ENCODE measurements at places on chromosomes 3 and 15.

DNA sequence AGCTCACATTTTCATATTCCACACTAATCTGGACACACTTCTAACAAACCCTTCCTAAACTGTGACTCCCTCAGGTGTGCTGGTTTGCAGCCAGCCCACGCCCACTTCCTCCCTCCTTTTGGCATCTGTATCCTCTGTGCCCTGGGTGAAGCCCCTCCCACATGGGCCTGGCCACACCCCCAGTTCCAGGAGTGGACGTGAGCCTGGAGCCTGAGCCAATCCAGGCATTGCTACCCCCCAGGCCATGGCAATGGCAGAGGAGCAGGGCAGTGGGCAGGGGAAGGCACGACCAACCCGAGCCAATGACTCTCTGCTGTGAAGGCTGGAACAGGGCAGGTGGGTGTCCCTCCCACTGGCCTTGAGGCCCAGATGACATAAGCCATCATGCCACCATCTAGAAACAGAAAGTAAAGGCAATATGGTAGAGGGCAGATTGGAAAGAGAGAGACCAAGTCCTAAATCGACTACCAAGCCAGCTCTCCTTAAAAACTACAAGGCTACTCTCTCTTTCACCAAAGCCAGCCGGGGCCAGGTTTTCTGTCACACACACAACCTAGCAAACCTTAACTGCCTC, 18.6 kb downstream of the FAM174B start:
- DNase-seq, result no peak

GRCh38 chr15:59011262-59011952, 23.9 kb downstream of the RNF111 start:
- DNase-seq, result no peak

- no peak for DNase-seq
Observed at GRCh38 chr3:126996905-126997304, 14.0 kb downstream of the PLXNA1 start.

- DNase-seq, result no peak
Observed at GRCh38 chr3:70863049-70863448, 550.6 kb upstream of the MDFIC2 start.

DNA sequence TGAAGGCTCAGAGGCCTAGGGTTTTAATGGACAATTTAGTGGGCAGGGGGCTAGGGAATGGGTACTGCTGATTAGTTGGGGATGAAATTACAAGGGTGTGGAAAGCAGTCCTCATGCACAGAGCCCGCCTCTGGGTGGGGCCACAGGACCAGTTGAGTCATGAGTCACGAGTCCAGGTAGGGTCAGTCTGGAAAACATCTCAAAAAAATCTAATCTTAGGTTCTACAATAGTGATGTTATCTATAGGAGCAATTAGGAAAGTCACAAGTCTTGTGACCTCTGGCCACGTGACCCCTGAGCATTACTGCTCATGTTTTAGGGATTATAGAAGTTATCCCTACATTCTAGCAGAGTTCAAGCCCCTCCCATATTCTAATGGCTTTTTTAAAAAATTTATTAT, 18.6 kb upstream of the IREB2 start:
- DNase-seq, result no peak

DNA sequence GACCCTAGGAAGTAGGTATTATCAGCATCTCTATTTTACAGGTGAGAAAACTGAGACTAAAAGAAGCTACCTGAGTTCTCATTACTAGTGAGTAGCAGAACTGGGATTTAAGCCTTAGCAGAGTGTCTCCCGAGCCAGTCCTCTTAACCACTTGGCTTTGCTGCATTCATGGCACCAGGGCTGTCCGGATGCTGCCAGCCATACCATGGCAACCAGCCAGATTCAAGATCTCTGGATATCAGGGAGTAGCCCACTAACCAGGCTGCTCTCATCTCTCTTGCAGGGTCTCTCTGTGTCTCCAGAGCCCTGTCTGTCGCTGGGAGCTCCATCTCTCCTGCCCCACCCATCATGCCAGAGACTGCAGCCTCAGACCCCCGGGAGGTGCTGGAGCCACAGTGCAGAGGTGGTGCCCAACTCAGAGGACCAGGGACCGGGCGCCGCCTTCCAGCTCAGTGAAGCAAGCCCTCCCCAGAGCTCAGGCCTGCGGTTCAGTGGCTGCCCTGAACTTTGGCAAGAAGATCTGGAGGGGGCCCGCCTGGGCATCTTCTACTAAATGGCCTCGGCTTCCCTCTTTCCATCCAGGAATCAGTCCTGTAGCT, 1.7 kb downstream of the MESP2 start:
- no peak for DNase-seq

DNA sequence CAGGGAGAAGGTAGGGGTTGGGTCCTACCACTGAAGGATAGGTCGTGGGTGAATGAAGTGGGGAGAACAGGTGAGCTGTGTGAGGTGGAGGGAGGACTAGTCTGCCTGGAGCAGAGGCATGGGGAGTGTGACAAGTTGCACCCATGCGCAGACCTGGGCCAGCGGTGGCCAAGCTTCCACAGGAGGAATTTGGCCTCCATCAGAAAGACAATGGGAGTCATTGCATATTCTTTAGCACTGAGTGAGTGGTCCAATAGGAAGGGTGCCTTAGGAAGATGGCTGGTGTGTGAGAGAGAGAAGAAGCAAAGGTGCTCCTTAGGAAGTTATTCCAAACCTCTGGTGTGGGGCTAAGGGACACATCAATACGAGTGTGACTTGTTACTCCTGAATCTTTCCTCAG, 191.1 kb downstream of the KCNAB1 start:
- no peak for DNase-seq

DNA sequence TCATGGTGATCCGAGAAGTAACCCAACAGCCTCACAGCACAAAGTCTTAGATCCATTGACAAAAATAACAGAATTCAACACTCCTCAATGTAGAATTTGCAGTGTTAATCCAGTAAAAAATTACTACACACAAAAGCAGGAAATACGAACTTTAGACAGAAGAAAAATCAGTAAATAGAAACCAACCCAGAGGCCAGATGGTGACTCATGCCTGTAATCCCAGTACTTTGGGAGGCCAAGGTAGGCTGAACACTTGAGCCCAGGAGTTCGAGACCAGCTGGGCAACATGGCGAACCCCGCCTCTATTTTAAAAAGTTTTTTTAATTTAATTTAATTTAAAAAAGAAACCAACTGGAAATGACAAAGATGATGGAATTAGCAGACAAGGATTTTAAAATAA, 36.1 kb downstream of the SELENOT start:
- DNase-seq, result no peak

- DNase-seq, result no peak
Observed at GRCh38 chr3:148945116-148945515, 46.2 kb upstream of the GYG1 start.
